ENCODE measurements at places on chromosomes 16 and 17.

- no peak for DNase-seq
These were observed 130.1 kb upstream of the TMEM97 start for GRCh38 chr17:28188841-28189263.

GRCh38 chr16:70582280-70582978 is 58.8 kb downstream of the SF3B3 start:
- peak; percentile 41 for DNase-seq

- no peak for DNase-seq
These were observed 20.5 kb downstream of the MNT start for GRCh38 chr17:2380226-2380922.

GRCh38 chr16:31355431-31356100 is 590 bp downstream of the ITGAX start:
- DNase-seq = no peak

- DNase-seq = no peak
These were observed 15.0 kb upstream of the NAGLU start for GRCh38 chr17:42521036-42521435.

DNA sequence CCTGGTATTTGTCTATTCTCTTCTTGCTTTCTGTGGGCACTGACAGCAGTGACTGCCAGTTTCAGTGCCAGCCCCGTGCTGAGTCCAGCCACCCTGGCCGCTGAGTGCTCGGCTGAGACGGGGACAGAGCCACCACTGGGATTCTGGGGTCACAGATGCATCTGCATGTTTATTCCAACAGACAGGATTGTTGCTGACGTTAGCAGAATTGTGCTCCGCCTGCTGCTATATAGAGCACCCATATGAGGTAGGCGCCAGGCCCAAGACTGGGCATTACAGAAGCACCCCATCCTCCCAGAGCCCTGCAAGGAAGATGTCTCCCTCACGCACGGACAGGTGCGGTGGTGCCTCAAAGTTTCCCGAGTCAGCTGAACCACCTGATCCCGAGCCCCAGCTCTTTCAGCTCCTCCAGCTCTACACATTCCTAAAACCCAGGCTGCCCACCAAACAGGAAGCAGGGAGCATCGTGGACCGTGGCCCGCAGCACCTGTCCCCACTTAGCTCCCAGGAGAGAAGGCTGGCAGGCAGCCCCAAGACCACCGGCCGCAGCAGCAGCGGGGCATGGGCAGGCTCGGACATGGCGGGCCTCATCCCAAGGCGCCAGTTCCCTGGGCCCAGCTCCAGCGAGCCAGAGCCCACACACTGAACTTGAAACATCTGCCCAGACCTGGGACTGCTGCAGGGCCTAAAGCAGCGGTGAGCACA is 44.9 kb upstream of the RASD1 start:
- DNase-seq = no peak

- no peak for DNase-seq
These were observed 23.4 kb upstream of the LGALS9 start for GRCh38 chr17:27607521-27608091.

- DNase-seq = no peak
These were observed 1.9 kb downstream of the MEAK7 start for GRCh38 chr16:84502581-84502980.

DNA sequence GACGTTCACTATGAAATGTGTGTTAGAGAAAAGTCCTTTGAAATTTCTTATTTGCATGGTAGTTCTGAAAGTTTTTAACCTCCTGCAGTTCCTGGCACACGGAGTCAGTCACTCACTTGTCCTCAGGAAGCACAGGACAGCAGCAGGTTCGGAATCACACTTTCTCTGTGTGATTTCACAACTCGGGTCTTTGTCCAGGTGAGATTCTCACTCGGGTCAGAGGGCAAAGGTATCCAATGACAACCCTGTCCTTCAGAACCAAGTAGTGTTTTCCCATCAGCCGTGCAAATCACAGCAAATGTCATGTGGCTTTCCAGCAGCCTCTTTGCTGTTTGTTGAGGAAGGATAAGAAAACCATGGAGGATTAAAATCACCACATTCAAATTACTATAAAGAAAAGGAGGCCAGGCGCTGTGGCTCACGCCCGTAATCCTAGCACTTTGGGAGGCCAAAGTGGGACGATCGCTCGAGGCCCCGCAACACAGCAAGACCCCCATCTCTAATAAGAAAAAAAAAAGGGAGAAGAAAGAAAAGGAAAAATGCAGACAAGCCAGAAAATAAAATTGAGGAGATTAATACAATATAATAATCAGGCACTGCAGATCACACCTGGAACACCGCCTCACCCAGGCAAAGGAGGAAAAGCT is 22.0 kb downstream of the ADCY9 start:
- no peak for DNase-seq

GRCh38 chr16:48462106-48462740 is 77.0 kb upstream of the SIAH1 start:
- DNase-seq = no peak
